ENCODE measurements at places on chromosomes 12 and 14.

GRCh38 chr14:51002406-51002999 is 58.2 kb upstream of the PYGL start:
- DNase-seq, result no peak

GRCh38 chr14:89060191-89060590 is 235.7 kb downstream of the TTC8 start:
- DNase-seq, result no peak

- DNase-seq, result no peak
These were observed 35.7 kb downstream of the FOXA1 start for GRCh38 chr14:37559386-37559785.

GRCh38 chr14:34982421-34983147 is at the start of gene SRP54:
Gene SRP54, plus strand, starts transcription at chr14:34982992. Its CDS starts 13,718 bp downstream, at chr14:34996710.
- DNase-seq, result peak; percentile 92

DNA sequence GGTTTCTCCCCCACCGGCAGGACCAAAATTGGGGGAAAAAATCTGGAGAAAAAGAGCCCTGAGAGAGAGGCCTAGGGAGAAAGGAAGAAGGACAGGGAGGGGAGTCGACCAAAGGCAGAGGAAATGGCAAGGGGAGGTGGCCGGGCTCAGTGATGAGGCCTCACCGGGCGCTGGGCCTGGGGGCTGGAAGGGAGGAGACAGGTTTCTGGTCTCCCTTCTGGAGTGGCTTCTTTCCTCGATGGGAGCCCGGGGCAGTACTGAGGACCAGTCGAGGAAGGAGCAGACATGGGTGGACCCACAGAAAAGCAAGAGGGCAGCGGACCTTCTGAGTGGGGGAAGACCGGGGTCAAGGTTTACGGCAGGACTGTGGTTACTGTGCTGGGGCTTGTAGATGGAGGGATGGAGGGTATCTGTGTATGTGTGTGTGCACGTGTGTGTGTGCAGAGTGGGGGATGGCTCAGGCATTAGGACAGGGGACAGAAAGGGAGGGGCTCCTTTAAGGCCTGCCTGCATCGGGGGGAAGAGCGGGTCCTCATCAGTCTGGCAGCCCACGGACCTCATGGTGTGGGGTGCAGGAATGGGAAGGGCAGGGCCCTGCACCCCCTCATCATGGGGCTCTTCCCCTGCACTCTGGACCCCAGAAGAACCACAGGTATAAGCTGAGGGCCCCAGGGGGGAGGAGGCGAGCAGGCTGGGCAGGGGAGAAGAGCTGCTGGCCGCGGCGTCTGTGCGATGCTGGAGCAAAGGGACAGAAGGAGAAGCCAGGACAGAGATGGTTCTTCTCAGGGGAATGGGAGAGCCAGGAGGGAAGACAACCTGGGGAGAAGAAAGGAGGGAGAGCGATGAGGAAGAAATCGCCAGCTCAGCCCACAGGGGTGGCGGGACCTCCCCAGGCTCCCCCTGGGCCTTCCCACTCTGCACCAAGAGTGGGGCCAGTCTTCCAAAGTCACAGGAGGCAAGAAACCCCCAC is 15.1 kb upstream of the RPLP0 start:
- no peak for DNase-seq

- DNase-seq, result no peak
These were observed 36.2 kb downstream of the TMEM120B start for GRCh38 chr12:121748571-121749265.

- no peak for DNase-seq
These were observed 166.4 kb downstream of the STXBP6 start for GRCh38 chr14:24883576-24883975.

- DNase-seq, result no peak
These were observed 73.6 kb downstream of the SRGAP1 start for GRCh38 chr12:63917864-63918799.

GRCh38 chr14:94702629-94703028 is 67.3 kb downstream of the GSC start:
- DNase-seq, result no peak

DNA sequence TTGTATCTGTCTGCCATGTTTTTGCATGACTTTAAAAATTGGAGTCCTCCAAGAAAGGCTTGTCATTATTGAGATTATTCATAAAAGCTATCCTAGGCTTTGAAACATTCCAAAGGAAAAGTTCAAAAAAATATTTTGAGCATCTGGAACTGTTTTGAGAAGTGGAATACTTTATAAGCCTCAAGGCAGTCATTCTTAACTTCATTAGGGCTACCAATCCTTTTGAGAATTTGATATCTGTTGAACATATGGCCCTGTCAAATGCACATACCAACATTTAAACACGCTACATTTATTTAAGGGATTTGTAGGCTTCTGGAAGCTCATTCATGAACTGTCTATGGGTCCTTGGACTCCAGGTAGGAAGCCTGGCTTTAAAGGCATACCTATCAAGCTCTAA is 77.0 kb downstream of the TMEM117 start:
- no peak for DNase-seq

DNA sequence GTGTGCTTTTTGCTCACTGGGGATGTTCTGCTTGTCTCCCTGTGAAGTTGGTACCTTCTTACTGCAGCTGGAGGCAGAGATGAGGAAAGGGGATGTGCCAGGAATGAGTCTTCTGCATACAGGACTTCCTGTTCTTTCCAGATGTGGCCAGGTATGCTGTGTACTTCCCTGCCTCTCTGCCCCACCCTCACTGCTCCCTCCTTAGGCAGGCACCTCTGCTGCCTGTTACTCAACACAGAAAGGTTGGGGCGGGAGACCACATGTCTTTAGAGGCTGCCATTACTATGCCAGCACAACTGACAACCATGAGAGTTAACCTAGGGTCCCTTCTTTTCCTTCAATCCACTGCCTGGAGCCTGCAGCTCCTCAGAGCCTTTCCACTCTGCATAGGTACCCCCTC is 2.0 kb upstream of the OAS3 start:
- no peak for DNase-seq

- DNase-seq, result no peak
These were observed 5.7 kb upstream of the KRT5 start for GRCh38 chr12:52525661-52526499.

DNA sequence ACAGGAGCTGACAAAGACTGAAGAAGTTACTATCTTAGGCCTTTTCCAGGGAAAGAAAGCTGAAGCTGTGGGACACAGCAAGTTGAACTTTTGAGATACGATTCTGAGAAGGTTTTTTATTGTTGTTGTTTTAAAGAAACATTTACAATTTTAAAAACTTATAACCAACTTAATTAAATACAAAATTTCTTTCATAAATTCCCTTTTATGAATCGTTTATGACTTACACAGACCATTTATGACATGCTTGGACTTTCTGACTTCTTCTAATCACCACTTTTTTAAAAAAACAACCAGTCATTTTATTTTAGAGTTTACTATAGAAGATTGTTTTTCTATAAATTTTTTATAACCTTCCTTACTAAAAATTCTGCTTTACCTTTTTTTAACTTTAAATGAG is 68.7 kb downstream of the DHRS2 start:
- no peak for DNase-seq

DNA sequence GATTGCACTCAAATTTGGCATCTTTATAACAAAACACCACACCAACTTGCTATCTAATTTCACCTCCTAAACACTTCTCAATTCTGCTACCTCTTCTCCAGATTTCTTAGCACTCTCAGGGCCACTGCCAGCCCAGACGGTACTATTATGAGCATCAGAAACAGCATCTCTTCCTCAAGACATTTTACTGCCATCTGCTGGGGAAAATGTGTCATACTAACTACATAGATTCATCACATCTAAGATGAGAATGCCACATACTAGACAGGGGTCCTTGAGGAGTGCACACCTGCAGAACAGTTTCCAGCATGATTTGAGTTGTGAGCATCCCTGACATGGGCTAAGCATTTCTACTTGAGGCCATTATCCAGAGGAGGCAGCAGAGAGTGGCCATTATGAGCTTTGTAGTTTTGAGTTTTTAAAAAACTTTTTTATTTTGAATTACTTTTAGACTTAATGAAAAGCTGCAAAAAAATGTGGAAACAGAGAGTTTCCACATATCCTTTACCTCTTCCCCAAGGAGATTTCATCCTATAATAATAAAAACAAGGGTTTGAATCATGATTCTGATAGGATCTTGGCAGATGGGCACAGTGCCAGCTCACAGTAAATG is 15.1 kb upstream of the GRIP1 start:
- DNase-seq, result peak; percentile 41

DNA sequence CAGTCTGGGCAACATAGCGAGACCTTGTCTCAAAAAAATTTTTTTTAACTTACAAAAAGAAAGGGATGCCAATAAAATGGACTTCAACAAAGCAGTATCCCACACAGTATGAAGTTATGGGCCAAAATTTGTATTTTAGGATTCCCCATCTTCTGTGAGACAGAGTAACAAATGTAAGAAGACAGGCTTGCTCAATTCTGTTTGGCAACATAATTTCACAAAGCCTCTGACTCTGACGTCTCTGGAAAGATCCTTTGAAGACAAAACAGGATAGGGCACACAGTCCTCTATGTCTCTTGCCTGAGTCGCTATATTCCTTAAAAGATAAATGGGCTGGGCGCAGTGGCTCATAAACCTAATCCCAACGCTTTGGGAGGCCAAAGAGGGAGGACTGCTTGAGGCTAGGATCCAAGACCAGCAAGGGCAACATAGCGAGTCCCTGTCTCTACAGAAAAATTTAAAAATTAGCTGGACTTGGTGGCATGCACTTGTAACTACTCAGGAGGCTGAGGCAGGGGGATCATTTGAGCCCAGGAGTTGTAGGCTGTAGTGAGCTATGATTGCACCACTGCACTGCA is 1.1 kb upstream of the HOMEZ start:
- DNase-seq, result no peak

DNA sequence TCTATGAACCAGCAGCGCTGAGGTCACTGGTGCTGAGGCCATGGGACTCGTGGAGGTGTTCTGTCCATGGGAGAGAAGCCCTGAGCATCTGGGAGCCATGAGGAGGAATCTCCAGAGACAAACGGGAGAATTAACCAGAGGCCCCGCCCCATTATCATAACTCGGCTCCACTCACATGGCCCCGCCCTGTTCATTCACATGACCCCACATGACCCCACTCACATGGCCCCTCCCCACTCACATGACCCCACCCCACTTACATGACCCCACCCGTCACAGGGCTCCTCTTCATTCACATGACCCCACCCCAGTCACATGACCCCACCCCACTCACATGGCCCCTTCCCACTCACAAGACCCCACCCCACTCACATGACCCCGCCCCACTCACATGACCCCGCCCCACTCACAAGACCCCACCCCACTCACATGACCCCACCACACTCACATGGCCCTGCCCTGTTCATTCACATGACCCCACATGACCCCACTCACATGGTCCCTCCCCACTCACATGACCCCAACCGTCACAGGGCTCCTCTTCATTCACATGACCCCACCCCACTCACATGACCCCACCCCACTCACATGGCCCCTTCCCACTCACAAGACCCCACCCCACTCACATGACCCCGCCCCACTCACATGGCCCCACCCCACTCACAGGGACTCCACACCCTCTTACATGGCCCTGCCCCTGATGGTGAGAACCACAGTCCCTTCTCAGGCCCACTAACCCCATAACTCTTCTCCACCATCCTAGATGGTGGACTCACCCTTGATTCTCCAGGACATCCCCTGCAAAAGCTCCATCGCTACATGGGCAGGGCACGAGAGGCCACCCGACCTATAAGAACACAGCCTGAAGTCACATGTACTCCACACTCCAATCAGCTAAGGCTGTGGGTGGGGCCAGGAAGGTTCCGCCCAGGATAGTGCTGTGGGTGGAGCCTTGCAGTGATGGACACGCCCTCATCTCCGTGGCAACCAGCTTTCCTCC is 151.1 kb upstream of the SFSWAP start:
- DNase-seq, result no peak

DNA sequence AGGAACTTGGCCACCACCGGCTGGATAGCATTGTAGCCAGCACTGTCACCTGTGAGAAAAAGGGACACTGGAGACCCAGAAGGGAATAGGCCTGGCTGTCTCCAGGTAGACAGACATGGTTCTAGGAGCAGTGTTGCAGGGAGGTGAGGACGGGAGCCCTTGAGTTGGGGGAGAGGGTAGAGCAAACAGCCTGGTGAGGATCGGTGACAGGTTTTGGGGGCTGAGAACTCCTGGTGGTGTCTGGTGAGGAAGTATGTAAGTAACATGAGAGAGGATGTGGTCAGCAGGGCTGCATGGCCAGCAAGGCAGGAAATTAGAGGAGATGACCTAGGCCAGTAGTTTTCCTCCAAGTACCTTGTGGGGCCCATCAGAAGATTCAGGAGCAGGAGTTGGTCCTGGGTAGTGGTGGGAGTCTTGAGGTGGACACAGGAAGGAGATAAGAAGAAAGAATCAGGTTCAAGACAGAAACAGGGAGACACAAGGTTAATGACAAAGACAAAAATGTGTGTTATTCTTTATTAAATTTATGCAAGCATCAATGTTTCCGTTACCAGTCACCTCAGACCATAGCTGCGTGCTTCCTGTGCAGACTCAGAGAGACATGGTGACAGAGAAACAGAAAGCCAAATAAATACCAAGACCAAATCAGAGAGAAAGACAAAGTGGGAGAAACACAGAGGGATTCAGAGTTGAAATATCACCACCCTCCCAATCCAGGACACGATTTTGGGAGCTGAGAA is at the start of gene ARHGAP9:
TSS of gene ARHGAP9 (minus strand) at position 491 of the 740 bp plus-strand sequence. CDS start at position 31, 460 bp downstream.
- peak; percentile 78 for DNase-seq

DNA sequence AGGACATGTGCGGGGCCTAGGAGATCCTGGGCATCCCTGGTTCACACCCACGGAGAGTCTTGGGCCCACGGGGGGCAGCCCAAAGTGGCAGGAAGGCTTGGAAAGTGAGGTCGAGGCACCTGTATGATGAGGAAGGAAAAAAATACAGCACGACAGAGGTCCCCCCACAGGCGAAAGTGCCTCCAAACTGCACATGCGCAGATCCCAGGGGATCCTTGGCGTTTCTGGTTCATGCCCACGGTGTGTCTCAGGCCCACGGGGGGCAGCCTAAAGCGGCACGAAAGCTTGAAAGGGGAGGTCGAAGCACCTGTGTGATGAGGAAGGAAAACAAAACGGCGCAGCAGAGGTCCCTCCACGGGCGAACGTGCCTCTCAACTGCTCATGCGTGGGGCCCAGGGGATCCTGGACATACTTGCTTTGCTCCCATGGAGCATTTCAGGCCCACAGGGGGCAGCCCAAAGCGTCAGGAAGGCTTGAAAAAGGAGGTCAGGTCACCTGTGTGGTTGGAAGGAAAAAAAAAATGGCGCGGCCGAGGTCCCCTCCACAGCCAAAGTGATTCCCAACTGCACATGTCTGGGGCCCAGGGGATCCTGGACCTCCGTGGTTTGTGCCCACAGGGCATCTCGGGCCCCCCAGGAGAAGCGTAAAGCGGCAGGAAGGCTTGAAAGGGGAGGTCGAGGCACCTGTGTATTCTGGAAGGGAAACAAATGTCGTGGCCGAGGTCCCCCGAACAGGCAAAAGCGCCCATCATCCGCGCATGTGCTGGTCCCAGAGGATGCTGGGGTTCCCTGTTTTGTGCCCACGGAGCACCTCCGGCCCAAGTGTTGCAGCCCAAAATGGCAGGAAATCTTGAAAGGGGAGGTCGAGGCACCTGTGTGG is 582.6 kb downstream of the ALG10 start:
- DNase-seq, result no peak

DNA sequence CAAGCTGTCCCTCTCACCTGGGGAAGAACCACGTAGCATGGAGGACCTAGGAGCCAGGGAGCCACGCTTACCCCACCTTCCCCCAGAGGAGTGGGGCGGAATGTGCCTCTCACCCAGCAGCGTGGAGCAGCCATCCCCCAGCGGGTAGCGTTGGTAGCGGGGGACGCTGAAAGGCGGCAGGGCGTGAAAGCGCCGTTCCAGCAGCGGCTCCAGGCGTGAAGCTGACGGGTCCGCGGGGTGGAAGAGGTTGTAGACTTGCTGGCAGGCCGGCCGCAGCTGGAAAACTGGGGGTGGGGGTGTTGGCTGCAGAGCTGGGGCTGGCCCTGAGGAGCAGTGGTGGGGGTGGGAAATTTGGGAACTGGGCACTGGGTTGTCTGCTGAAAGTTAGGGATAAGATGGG is 11.9 kb downstream of the ARL6IP4 start:
- no peak for DNase-seq
